Right cardiac atrium (tissue), 5 donors: ENCODE measurements at places on chromosomes 1 and 21. TPM values are rescaled to one million over a fixed set of nuclear protein-coding genes. Genes with fewer than 3 reads are reported as not detected.

The RCC2 gene
- polyA plus RNA-seq = 7.8 TPM

The TIAM1 gene
- 3.9 TPM for polyA plus RNA-seq

GRCh38 chr1:201769966-201770365 is 59.0 kb upstream of the IPO9 start:
- peak; percentile 71 for DNase-seq

The BARHL2 gene
- not detected for polyA plus RNA-seq

GRCh38 chr1:46613661-46614603 is 2.7 kb downstream of the MOB3C start:
- peak; percentile 96 for DNase-seq

The FMO1 gene
- 0.61 TPM for polyA plus RNA-seq

DNA sequence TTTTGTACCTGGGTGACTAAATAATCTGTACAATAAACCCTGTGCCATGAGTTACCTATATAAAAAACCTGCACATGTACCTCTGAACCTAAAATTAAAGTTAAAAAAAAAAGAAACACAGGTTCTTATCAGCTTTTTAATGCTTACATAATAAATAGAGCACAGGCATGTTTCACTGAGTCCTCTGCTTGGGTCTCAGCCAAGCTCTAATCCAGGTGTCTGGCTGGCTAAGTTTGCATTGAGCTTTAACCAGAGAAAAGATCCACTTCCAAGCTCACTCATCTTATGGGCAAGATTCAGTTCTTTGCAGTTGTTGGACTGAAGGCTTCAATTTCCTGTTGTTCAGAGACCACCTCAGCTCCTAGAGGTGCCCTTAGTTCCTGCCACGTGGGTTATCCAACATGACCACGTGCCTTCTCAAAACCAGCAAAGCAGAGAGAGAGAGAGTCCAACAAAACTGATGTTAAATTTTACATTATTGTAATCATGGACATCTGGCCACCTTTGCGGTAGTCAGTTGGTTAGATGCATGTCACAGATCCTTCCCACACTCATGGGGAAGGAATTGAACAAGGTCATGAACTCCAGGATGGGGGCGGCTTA is 68.2 kb upstream of the TMPRSS2 start:
- no peak for DNase-seq

DNA sequence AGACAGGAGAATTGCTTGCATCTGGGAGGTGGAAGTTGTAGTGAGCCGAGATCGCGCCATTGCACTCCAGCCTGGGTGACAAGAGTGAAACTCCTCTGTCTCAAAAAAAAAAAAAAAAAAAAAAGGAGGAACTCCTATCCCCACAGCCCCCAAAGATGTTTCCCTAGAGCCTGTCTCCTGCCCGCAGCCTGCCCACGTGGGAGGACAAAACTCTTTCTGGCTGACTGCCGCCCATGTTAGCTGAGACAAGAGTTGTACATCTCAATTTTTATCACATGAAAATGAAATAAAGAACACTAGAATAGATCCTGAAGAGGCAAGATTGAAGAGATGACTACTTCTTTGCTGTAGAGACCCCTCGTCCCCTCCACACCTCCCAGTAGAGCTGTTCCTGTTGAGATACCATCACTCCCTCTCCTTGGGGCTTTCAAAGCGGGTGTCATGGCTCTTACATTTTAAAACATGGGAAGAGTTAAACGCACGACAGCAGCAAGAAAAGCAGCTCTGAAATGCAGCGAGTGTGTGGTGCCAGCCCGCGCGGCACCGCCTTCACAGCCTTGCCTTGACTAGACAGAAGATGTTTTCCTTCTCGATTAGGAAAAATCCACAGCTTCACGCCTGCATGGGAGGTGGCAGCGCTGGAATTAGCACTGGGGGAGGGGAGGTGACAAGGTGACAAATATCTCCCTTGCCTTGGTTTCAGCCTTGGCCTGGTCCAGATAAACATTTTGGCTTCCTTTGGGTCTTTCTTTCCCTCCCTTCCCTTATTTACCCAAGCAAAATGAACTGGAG is 253.4 kb upstream of the CSF3R start:
- DNase-seq = no peak

- DNase-seq = no peak
Observed at GRCh38 chr1:88204111-88204510, 480.0 kb upstream of the PKN2 start.

DNA sequence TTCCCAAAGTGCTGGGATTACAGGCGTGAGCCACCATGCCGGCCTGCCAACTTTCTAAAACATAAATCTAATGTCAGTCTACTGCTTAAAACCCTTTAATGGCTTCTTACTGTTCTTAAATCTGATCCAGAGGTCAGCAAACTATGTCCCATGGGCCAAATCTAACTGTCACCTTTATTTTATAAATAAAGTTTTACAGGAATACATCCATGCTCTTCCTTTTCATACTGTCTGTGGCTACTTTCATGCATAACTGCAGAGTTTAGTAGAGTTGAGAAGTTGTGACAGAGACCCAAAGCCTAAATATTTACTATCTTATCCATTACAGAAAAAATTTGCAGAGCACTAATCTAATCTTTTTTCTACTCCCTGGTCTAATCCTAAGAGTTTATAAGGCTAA is 3.8 kb downstream of the ERI3 start:
- DNase-seq = no peak

GRCh38 chr1:17941431-17942189 is 166.0 kb upstream of the IGSF21 start:
- DNase-seq = no peak

DNA sequence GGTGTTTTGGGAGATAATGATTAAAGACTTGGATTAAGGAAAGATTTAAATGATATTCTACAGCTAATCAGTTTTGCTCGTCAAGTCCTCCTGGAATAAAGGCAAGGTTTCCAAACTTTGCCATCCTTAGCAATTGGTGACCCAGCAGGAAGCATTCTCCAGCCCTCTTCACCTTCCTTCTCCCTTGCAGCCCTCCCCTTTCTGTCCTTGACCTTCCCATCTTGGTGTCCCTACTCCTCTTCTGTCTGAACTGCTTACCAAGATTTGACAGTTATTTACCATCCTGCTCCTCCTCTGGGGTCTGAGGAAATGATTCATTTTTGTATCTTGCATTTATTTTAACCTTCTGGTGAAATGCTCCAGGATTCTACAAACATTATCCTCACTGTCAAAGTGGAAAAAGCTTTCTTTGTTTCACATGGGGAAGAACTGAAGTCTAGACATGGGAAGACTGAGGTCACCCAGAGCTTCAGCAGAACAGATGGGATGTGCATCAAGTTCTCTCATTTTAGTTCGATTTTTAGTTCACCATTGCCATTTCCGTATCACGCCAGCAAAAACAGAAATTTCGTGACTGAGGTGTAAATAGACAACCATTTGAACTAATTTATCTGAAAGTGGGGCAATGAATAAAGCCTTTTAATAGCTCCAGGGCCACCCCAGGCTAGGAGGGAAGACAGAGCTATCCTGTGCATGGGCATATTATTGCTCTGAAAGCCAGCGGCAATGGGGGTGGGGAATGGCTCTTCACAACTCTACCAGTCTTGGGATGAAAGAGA is 504.4 kb upstream of the PLXNA2 start:
- DNase-seq = no peak

DNA sequence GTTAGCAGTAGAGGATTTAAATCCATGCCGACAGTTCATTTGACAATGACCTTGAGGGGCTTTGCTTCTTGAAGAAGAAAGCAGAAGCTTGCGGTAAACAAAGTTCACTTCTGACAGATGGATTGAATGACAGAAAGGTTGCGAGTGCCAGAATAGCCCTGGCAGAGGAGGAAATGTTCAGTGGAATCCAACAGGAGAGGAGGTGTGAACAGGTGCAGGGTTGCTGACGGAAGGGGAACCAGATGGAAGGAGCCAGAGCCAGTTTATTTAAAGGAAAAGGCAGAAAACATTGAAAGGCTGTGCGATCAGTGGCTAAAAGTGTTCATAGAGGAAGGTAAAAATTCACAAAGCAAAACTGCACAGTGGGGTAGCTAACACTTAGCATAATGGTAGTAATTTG is 141.0 kb downstream of the SDCCAG8 start:
- DNase-seq = no peak

- no peak for DNase-seq
Observed at GRCh38 chr1:22654692-22655091, 1.7 kb downstream of the C1QB start.

The SH3D21 gene
- 3.5 TPM for polyA plus RNA-seq

The SPAG17 gene
- polyA plus RNA-seq = 0.02 TPM

The SOX13 gene
- polyA plus RNA-seq = 9.4 TPM

DNA sequence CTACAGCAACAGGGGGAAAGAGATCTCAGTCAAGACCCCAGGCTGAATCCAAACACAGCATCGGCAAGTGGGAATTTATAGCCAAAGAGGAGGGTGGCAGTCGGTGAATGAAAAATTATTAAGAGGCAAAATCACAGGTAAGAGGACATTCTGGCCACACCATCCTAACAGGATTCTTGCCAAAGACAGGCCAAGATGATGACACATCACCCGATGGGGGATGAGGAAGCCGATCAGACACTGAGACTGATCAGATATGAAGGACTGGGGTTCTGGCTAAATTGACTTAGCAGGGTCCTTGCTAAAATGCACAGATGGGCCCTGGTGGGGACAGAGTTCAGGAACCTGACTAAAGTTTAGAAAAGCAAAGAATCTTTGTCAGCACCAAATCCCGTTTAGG is 402.2 kb downstream of the SMYD3 start:
- DNase-seq = no peak

The FAM151A gene
- polyA plus RNA-seq = 0.43 TPM

DNA sequence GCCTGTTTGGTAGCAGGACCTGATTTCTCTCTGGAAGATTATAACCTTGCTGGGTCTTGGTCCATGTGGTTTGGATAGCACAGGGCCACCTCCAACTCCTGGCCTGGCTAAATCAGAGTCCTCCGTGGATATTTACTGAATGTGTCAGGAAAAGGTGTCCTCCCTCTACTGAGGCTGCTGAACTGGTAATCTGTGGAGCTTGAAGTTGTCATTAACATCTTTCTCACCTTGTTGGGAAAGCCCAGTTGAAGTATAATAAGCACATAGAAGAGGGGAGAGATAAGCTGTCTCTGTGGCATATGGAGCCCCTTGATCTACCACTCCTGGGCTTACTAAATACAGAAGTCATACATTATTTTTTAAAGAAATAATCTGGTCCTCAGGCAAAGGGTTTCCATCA is 294.3 kb upstream of the B3GALT2 start:
- no peak for DNase-seq

GRCh38 chr1:177933881-177934280 is 36.0 kb downstream of the SEC16B start:
- no peak for DNase-seq

DNA sequence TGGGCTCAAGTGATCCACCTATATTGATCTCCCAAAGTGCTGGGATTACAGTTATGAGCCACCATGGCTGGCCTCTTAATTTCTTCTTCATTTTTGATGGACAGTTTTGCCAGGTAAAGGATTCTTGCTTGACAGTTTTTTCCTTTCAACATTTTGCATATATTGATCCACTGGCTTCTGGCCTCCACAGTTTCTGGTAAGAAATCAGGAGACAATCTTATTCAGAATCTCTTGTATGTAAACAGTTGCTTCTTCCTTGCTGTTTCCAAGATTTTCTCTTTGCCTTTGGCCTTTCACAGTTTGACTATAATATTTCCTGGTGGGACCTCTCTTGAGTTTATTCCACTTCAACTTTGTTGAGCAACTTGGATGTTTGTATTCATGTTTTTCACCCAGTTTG is 20.1 kb upstream of the KLF18 start:
- no peak for DNase-seq

The PCP4L1 gene
- 0.45 TPM for polyA plus RNA-seq

DNA sequence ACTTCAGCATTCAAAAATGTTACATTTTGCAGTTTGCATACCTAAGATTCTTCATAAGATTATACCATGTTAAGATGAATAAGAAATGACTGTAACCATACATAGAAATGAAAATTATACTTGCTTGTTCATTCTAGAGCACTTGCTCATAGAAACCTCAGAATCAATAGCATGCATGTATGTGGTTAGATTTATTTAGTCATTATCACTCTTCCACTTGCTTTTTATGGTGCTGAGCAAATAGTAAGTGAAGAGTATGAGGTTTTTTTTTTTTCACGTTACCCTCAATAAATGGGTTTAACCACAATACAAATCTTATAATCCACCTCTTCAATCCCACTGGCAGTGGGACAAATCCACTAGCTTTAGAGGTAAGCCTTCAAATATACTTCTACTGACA is 84.7 kb downstream of the LRRC53 start:
- DNase-seq = no peak

The TIE1 gene
- polyA plus RNA-seq = 30.4 TPM

DNA sequence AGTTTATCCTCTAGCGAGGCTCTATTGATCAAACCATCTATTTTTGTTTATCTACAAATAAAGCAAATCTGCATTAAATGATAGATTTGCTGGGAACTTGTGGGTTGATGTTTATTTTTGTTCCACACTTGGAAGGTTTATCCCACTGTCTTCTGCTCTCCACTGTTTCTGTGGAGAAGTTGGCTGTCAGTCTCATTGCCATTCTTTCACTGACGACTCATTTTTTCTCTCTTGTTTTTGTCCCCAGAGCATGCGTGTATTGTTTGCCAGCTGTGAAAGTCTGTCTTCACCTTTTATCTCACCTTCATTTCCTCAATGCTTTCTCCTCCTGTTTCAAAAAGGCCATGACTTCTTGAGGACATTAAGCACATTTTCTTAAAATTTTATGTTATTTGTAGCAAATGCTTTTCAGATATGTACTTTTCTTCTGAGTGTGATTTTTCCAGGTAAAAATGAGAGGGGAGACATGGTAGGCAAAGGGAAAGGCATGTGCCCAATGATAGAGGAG is 52.4 kb downstream of the INAVA start:
- no peak for DNase-seq

GRCh38 chr1:101310506-101310905 is 73.7 kb downstream of the S1PR1 start:
- no peak for DNase-seq

- no peak for DNase-seq
Observed at GRCh38 chr1:54018635-54019034, 649 bp upstream of the LDLRAD1 start.

GRCh38 chr21:35441868-35442582 is 392.9 kb upstream of the RUNX1 start:
- DNase-seq = no peak

- no peak for DNase-seq
Observed at GRCh38 chr1:114328361-114328904, 174.8 kb upstream of the SYT6 start.

DNA sequence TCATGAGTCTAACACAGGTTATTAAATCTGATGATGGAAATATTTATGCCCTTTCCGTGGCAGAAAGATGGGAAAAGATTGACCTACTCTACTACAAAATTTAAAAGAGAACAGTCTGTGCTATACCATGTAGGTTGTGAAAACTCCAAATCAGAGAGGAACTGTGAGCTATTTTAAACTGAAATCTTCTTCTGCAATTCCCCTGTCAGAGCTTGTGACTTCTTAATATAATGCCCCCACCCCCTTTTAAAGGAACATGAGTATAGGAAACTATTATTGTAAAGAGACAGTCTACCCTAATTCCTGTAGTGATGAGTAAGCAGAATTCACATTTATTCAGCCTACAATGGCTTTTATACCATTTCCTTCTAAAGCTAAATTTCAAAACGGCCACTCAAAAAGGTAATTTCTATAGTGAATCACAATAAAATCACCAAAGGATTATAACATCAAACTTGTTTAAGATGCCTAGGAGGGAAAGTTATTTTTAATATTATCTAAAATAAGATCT is 11.7 kb downstream of the DSCAM start:
- no peak for DNase-seq

The CLDN8 gene
- not detected for polyA plus RNA-seq

The HRNR gene
- 0.02 TPM for polyA plus RNA-seq

The TOR1AIP1 gene
- 31.6 TPM for polyA plus RNA-seq
